CD4-positive, alpha-beta T cell (primary cell): ENCODE measurements at places on chromosomes 11 and 22. TPM values are rescaled to one million over a fixed set of nuclear protein-coding genes. Genes with fewer than 3 reads are reported as not detected.

- no peaks in the 10 kb centered on the region for H3K27me3 ChIP-seq
- peak overlapping the region; percentile 34 for H3K4me3 ChIP-seq
- no peaks in the 10 kb centered on the region for H3K36me3 ChIP-seq
- H3K4me1 ChIP-seq: peaks cover 81% of the 10 kb centered on the region
These were observed 88.8 kb downstream of the UBASH3B start for GRCh38 chr11:122744357-122744756.

- peaks cover 5% of the 10 kb centered on the region for H3K4me1 ChIP-seq
- no peak overlapping the region for H3K27ac ChIP-seq
- H3K4me3 ChIP-seq: no peak overlapping the region
- H3K36me3 ChIP-seq: no peaks in the 10 kb centered on the region
- H3K27me3 ChIP-seq: no peaks in the 10 kb centered on the region
These were observed 2.9 kb downstream of the ALDH3B1 start for GRCh38 chr11:68012843-68013610.

DNA sequence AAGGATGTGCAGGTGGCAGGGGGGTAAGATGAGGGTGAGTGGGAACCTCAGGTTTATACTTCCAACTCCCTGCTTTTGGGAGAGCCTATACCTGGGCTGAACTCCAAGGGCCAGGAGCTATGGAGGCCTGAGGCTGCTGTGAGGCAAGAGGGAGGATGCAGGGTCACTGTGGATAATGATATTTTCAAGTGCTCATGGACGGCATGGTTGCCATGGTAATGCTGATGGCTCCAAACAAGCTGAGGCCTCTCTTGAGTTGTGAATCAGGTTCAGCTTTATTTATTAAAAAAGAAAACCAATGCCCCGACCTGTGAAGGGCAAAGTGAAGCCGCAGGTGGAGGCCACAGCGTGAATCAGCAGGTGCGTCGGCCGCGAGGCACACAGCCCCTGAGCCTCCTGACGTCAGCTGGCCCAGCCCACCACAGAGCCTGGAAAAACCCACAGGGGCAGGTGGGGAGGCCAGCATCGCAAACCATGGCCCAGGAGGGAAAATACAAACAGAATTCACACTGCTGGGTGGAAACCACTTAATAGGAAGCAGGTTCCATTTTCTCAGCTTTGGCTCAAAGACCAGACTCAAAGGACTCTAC, 17.4 kb upstream of the CREB3L1 start:
- H3K27ac ChIP-seq: no peak overlapping the region
- H3K36me3 ChIP-seq: no peaks in the 10 kb centered on the region
- DNase-seq: no peak

DNA sequence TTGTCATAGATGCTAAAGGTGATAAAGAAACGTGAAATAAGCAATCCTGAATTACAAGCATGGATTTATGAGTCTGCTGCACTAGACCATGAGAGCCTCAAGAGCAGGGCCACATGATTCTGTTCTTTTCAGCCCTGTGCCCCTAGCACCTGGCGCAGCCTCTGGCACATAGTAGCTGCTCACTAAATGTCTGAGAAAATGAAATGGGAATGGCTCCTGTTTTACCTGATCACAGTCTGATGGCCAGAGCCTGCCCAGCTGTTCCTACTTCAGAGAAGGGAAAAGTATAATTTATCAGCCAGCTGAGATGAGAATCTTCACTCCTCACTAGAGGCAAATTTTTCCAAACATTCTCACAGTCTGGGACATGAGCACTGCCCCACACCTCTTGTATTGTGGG, 10.7 kb upstream of the PKNOX2 start:
- H3K27me3 ChIP-seq: peaks cover 7% of the 10 kb centered on the region
- no peaks in the 10 kb centered on the region for H3K36me3 ChIP-seq
- DNase-seq: no peak

DNA sequence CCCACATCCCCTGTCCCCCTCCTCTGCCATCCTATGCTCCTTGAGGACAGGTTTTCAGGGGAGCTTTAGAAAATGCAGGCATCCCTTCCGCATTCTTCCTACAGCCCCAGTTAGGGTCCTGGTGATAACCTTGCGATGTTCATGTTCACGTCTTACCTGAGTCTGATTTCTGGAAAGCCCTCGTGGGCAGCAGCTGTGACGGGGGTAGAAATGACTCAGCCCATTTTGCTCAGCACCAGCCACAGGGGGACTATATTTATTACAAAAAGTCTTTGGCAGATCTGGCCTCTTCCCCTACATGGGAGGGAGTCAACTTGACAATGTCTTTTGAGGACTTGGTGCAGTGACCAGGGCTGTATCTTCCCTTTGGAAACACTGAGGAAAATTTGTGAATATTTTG, 12.3 kb downstream of the PKNOX2 start:
- no peak for DNase-seq
- peaks cover 38% of the 10 kb centered on the region for H3K27me3 ChIP-seq
- no peaks in the 10 kb centered on the region for H3K36me3 ChIP-seq
- no peak overlapping the region for H3K4me3 ChIP-seq

DNA sequence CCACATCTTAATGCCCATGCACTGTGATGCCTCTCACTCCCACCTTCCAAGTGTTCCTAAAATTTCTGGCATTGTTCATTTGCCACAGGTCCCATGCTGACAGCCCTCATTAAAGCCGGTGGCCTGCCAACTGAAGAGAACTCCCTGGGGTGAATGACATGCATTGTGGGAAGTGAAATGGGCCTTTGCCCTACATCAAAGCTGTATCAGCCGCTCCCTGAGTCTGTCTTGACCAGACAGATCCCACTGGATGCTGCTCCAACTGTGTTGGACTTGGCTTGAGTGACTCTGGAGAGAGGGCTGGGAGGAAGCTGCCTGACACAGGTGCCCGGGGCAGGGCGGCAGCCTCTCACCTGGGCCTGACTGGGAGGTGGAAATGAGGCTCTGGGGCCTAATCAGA, 8.8 kb upstream of the SEC14L4 start:
- no peaks in the 10 kb centered on the region for H3K27me3 ChIP-seq
- DNase-seq: no peak
- H3K36me3 ChIP-seq: no peaks in the 10 kb centered on the region
- no peak overlapping the region for H3K27ac ChIP-seq
- no peak overlapping the region for H3K4me3 ChIP-seq
- no peaks in the 10 kb centered on the region for H3K4me1 ChIP-seq

- H3K27ac ChIP-seq: peak within 1 kb of the TSS; percentile 78
- H3K27me3 ChIP-seq: no peaks in the 10 kb centered on the region
- peak within 1 kb of the TSS; percentile 99 for H3K4me3 ChIP-seq
- DNase-seq: peak; percentile 82
These were observed at the start of gene CYTH4 for GRCh38 chr22:37282385-37282677. CYTH4 (plus strand) TSS chr22:37282508; CDS start chr22:37282570, 62 bp downstream.

- H3K27me3 ChIP-seq: no peaks in the 10 kb centered on the region
- H3K36me3 ChIP-seq: no peaks in the 10 kb centered on the region
- no peak overlapping the region for H3K4me3 ChIP-seq
- no peak overlapping the region for H3K27ac ChIP-seq
These were observed 92.6 kb downstream of the KIAA1671 start for GRCh38 chr22:25045159-25045558.

- peak overlapping the region; percentile 44 for H3K4me3 ChIP-seq
- H3K27me3 ChIP-seq: peaks cover 26% of the 10 kb centered on the region
- H3K4me1 ChIP-seq: peaks cover 21% of the 10 kb centered on the region
- no peak overlapping the region for H3K27ac ChIP-seq
- DNase-seq: no peak
- no peaks in the 10 kb centered on the region for H3K36me3 ChIP-seq
These were observed 1.2 kb downstream of the SYNGR1 start for GRCh38 chr22:39350757-39351688.

- H3K27me3 ChIP-seq: no peaks in the 10 kb centered on the region
- no peak for DNase-seq
- peaks cover 92% of the 10 kb centered on the region for H3K4me1 ChIP-seq
- no peaks in the 10 kb centered on the region for H3K36me3 ChIP-seq
- peak overlapping the region; percentile 31 for H3K27ac ChIP-seq
These were observed 28.2 kb upstream of the TMPRSS4 start for GRCh38 chr11:118048472-118049370.

DNA sequence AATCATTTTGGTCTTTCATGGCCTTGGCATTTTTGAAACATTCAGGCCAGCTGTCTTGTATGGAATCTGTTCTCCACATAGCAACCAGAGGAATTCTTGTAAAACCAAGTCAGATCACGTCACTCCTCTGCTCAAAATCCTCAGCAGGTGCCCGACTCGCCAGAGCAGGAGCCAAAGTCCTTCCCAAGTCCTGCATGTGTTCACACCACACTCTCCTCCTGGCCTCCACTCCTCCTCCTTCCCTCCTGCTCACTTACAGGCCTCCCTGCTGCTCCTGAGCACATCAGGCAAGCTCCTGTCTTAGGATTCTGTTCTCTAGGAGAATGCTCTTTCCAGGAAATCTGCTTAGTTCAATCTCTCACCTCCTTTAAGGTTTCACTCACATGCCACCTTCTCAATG, 6.9 kb upstream of the PSMC3 start:
- H3K36me3 ChIP-seq: no peaks in the 10 kb centered on the region
- H3K4me3 ChIP-seq: no peak overlapping the region
- no peak for DNase-seq
- no peaks in the 10 kb centered on the region for H3K4me1 ChIP-seq
- no peaks in the 10 kb centered on the region for H3K27me3 ChIP-seq

DNA sequence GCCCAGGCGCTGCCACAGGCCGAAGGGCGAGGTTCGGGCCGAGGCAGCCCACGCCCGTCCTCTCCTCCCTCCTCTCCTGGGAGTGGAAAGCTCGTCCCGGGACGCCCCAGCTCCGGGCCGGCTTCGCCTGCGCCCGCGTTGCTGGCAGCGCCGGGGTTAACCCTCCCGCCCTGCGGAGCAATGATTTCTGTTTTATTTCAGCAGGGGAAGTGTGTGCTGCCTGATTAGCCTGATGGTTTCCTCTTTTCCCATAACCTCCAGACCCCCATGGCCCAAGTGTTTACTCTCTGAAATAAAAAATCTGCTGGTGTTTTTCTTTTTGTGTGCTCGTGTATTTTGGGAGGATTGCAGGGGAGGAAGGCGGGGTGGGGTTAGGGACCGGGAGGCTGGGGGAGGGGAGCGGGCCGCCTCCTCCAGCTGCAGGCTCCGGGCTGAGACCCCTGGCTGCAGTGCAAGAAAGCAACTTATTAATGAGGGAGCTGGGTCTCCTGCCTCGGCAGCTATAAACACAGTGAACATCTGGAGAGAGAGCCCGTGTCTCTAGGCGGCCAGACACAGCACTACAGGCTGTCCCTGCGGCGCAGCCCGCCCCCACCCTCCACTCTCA, 38.6 kb downstream of the ETS1 start:
- H3K27me3 ChIP-seq: no peaks in the 10 kb centered on the region
- DNase-seq: no peak
- peak overlapping the region; percentile 58 for H3K27ac ChIP-seq
- H3K36me3 ChIP-seq: no peaks in the 10 kb centered on the region

DNA sequence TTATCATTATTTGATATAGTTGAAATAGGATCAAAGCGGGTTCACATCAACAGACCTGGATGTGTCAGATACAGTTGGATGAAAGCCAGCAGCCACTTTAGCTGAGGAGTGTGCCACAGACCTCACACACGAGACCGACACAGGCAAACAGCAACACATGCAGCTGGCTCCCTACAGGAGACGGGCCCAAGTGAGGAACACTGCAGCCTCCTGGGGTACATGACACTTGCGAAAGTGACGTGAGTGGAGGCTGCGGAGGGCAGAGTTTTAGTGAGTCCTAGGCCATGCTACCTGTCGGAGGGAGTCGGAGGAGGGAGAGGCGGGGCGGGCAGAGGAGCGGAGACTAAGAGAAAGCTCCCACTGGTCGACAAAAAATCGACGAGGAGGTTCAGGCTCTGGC, 100.9 kb upstream of the BID start:
- H3K27me3 ChIP-seq: no peaks in the 10 kb centered on the region
- no peak overlapping the region for H3K27ac ChIP-seq
- H3K36me3 ChIP-seq: peaks cover 29% of the 10 kb centered on the region
- no peak for DNase-seq
- no peak overlapping the region for H3K4me3 ChIP-seq

- peak overlapping the region; percentile 16 for H3K4me3 ChIP-seq
- peaks cover 11% of the 10 kb centered on the region for H3K4me1 ChIP-seq
- DNase-seq: no peak
These were observed 49.2 kb downstream of the GRAMD1B start for GRCh38 chr11:123479048-123479837.

DNA sequence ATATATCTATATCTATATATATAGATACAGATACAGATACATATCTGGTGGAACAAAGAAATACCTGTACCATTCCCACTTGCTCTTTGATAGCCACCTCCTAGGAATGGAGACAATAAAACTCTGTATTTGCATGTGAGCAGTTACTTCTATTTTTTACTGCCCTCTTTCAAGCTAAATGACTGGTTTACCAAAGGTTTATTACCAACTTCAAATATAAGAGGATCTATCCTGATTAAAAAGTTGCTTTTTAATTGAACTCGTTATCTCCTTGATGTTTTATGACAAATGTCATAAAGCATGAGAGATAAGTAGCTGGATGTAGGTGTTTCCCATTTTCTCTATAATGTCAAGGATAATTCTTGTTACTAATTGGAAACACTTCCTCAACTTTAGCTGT, 21.7 kb upstream of the GRIK4 start:
- no peak overlapping the region for H3K4me3 ChIP-seq
- no peaks in the 10 kb centered on the region for H3K4me1 ChIP-seq
- H3K27ac ChIP-seq: no peak overlapping the region
- H3K27me3 ChIP-seq: no peaks in the 10 kb centered on the region
- DNase-seq: no peak

The CARNS1 gene
- 9.9 TPM for total RNA-seq

The SLC3A2 gene
- 231 TPM for total RNA-seq

The OR52N4 gene
- total RNA-seq: 0.96 TPM

The FDXACB1 gene
- total RNA-seq: 3.9 TPM
